ENCODE measurements at places on chromosomes 2 and 18.

DNA sequence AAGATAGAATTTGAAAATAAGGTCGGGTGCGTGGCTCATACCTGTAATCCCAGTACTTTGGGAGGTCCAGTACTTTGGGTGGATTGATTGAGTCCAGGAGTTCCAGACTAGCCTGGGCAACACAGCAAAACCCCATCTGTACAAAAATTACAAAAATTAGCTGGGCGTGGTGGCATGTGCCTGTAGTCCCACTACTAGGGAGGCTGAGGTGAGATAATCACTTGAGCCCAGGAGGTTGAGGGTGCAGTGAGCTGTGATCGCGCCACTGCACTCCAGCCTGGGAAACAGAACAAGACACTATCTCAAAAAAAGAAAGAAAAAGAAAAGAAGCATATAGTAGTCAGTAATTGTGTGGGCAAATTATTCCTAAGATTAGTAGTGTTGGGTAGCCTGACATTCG, 194.2 kb upstream of the ALPP start:
- DNase-seq, result no peak

DNA sequence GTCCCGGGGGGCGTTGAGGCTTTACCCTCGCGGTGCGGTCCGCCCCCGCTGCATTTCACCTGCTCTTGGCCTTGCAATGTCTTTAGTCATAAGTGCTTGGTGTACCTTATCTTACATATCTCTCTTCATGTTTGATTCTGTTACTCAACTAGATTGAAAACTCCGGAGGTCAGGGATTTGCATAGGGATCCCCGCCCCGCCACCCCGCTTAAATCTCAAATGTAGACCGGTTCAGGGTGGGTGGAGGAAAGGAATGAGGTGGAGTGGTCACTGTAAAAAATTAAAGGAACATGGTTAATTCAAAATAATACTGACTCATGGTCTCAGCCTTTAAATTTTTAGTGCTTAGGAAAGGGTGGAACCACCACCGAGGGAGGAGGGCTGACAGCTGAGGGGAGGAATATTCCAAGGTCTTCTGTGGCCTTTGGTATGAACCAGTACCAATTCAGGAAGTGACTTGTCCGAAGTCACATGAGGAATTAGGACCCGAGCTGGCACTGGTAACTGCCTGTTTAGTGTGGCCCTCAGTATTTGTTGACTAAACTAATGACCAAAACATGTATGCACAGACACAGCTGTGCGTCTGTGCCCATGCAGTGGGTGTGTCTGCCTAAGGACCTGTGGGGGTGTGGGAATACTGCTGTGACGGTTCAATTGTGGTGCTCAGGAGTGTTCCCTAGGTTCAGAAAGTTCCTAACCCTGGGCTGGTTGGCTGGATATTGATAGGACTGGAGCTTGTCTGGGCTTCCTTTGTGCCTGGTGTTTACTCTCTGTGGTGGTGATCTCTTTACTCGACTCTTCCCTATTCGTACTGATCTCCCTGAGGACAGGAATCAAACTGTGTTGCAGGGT, 1.0 kb downstream of the PLEKHB2 start:
- peak; percentile 21 for DNase-seq

DNA sequence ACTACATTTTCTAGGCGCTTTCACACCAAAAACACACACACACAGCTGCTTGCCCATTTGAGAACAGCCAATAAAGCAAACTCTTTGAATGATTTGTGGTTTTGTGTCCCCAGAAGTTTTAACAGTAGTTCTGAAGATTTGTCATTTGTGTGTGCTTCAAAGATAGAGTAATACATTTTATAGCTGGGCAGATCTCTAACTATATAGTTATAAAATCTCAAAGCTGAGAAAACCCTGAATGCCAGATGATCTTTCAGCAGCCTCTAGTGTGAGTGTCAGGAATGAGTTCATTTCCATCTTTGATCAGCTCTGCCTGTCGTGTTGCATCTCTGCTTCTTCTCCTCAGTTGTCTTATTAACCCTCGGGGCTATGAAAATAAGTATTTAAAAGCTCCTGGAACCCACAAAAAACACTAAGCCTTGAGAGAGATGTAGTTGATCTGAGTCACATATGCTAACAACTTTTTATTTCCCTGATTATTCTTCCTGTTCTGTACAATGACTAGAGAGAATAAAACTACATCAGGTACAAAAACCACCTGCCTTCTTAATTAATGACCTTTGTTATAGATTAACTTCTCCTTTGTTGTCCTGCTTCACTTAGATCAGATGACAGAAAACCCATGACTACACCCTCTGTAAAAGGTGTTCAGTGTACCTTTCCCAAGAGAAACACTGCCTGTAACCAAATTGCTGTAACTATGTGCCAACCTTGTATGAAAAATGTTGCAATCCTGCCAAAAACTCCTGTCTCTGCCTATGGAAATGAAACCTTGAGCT, 30.0 kb upstream of the SLC3A1 start:
- no peak for DNase-seq

DNA sequence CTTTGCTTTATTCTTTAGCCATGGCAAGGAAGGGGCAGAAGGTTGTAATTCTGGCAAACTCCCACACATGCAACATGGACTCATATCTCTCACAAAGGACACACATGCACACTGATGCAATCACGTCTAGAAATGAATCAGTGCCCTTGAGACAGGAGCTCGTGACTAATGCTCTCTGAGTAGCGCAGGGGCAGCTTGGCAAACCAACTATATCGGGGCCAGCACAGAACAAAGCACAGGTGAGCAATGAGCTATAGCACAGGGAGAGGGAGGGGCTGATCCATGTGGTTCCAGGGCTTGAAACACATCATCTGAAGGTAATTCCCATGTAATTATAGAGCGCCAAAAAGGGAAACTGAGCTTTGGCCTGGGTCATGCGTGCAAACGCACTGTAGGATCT, 165.2 kb upstream of the KLF7 start:
- DNase-seq, result peak; percentile 97

GRCh38 chr2:67848551-67849285, 214.1 kb downstream of the C1D start:
- no peak for DNase-seq

- peak; percentile 89 for DNase-seq
Observed at GRCh38 chr2:33321236-33321771, 155.1 kb upstream of the RASGRP3 start.

GRCh38 chr18:22265838-22266237, 96.4 kb downstream of the GATA6 start:
- DNase-seq, result no peak

DNA sequence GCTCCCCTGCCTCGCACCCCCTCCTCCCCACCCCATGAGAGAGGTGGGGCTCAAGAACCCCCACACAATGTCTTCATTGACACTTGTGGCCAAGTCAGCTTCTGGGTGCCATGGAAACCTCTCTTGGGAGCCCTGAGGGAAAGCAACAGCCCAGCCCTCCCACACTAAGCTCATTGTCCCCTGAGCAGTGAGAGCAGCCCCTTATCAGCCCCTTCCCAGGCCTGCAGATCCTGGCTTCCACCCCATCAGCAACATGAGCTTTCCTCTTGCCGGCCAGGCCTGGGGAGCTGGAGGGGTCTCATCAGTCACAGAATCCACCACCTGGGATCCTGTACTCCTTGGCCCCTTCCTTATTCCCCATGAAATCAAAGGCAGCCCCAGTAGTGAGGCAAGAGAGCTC, 107.8 kb upstream of the ST3GAL5 start:
- DNase-seq, result no peak

GRCh38 chr18:13048061-13048595, 57.0 kb downstream of the CEP192 start:
- DNase-seq, result peak; percentile 15

DNA sequence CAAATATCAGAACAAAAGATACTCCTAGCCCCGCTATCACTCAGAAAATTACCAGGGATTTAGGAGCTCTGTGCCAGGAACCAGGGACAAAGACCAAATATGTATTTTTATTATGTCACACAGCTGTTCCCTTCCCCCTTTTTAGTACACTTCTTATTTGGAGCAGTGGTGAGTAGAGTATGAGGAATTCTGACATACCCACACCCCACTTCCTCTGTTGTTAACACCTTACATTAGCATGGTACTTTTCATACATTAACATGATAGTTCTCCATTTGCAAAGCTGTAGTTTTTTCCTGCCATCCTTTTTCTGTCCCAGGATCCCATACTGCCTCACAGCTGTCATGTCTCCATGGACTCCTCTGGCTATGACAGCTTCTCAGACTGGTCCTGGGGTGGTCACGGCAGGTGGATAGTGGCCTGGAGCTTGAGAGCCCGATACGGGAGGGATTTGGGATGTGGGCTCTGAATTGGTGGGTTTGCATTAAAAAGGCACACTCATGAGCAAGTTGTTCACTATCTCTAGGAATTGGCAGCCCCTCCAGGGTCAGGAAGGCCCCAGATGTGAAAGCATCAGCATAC, 100.2 kb downstream of the SH3RF3 start:
- DNase-seq, result peak; percentile 22

DNA sequence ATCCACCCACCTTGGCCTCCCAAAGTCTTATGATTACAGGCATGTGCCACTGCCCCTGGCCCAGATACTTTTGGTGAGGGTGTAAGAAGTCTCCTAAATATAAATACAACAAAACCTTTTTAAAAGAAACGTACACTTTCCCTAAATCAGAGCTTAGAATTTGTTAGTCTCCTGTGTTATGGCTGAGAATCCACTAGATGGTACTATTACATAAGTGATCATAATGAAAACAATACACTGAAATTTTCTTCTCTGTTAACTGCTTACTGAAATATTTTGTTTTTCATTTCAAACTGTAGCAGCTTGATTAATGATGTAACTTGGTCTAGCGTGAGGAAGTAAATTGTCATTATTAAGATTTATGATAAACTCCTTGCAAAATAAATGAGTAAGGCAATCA, 74.8 kb upstream of the FAM98A start:
- peak; percentile 2 for DNase-seq

- no peak for DNase-seq
Observed at GRCh38 chr18:75154259-75154658, 54.7 kb downstream of the PTGR3 start.

DNA sequence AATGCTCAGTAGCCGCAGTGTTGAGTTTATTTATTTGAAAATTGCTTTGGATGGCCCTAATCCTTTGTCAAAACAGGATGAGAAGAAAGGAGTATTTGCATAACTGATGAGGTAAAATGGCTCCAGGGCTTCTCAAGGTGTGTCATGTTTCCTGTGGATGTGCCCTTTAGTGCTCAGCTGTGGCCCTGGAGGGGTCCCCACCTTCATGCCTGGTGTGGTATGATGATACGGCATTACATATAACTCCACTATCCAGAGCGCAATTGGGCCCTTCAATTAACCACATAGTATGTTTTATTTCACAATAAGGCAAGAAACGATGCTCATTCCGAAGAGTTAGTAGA, 39.8 kb upstream of the TMEM178A start:
- DNase-seq, result no peak

DNA sequence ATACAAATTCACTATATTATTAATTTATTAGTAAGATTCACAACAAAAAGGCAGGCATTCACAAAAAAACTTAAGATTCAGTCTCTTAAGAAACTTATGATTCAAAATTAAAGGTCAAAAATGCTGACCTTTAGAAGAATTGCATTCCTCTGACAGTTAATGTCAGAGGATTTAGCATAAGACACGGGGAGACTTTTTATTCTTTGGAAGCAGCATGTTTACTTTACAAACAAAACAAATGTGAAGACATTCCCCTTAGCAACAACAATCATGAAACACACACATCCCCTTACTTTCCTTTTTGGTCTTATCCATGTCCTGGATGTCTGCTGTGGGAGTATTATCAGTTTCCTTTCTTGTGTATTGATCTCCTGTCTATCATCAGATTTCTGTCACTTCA, 117.1 kb downstream of the RAD51AP2 start:
- no peak for DNase-seq

DNA sequence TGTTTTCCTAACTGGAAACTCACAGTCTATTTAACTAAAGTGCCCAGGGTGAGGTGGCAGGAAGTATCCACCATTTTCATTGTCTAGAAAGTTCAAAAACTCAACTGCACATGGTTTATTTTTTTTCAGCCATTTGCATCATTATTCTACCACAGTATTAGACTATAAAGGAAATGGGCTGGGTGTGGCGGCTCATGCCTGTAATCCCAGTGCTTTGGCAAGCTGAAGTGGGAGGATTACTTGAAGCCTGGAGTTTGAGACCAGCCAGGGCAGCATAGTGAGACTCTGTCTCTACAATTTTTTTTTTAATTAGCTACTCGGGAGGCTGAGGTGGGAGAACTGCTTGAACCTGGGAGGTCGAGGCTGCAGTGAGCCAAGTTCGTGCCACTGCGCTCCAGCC, 213.8 kb downstream of the MYO3B start:
- no peak for DNase-seq

DNA sequence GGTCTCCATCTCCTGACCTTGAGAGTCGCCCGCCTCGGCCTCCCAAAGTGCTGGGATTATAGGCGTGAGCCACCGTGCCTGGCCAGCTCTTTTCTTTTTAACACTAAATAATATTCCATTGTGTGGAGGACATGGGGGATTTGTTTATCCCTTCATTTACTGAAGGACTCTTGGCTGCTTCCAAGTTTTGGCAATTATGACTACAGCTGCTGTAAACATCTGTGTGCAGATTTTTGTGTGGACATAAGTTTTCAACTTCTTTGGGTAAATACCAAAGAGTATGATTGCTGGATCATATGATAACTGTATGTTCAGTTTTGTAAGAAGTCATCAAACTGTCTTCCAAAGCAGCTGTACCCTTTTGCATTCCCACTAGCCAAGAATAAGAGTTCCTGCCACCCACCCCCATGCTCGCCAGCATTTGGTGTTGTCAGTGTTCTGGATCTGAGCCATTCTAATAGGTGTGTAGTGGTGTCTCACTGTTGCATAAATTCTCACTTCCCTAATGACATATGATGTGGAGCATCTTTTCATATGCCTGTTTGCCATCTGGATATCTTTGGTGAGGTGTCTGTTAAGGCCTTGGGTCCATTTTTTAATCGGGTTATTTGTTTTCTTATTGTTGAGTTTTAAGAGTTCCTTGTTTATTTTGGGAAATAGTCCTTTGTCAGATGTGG, 52.2 kb downstream of the TNFRSF11A start:
- DNase-seq, result no peak

DNA sequence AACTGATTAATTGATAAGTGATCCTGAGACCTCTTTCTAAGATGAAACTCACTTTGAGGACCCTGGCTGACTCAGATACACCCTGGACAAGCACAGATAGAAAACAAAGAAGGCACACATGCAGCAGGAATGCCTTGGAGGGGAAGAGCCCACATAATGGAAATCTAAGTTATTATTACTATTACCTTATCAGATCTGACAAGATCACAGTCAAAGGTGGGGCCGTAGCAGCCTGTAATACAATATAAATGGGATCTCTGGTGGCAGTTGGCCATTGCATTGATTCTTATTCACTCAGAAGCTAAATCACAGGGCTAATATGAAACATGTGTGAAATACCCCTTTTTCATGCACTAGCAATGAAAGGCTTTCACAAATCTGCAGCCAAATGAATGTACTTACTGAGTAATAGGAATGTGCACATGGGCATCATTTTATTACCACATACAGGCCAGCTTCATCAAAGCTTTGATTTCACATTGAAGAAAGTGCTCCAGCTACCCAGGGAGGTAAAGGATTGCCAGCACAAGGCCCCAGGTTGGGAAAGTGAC, 84.0 kb downstream of the ZBTB7C start:
- DNase-seq, result peak; percentile 64

DNA sequence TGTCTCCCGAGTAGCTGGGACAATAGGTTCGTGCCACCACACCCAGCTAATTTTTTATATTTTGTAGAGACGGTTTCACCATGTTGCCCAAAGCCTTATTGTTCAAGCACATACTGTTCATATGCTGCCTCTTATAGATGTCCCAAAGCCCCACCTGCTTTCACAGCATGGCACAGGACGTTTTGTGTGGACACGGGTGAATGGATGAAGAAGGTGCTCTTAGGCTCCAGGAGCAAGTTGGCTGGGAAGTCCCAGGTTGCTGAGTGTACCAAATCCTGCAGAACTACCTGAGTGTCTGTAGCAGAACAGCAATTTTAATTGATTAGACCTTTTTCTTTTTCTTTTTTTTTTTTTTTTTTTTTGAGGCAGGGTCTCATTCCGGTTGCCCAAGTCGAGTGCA, 10.5 kb upstream of the SAG start:
- DNase-seq, result no peak

All from fibroblast of skin of right quadriceps (primary cell).